ENCODE measurements at places on chromosomes 12 and 14.

DNA sequence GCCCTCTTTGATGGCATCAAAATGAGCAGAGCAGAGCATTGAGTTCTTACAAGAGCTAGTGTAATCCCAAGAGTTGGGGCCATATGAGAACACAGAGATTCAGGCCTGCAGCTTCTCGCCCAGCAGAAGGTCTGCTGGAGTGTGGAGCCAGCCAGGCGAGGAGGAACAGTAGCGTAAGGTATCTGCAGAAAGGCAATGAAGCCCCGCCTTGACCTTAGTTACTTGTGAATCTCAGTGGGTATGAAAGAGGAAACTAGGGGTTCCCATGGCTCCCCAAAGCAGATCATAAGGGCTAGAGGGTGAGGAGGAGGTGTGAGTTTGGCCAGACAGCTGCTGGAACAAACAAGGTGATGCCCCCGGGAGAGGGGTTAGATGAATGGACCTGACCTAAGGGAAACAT, 49.4 kb downstream of the SLC8A3 start:
- no peak for DNase-seq

- no peak for DNase-seq
Observed at GRCh38 chr12:127145241-127145928, 1121.6 kb upstream of the TMEM132C start.

DNA sequence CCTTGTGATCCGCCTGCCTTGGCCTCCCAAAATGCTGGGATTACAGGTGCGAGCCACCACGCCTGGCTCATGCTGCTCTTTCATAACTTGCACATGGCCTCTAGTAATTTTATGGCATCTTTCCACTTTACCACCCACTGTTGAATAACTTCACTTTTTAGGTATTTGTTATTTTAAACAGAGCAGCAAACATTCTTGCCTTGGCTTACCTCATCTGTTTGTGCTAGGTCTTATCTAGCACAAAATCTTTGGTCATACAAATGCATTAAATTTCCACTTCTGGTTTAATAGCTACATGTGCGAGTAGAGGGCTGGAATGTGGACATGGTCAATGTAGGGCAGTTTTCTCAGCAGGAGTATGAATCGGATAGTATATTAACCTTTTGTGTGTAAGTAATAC, 38.8 kb upstream of the ATF7IP start:
- no peak for DNase-seq

GRCh38 chr14:50714450-50715073, 46.5 kb upstream of the SAV1 start:
- peak; percentile 52 for DNase-seq

DNA sequence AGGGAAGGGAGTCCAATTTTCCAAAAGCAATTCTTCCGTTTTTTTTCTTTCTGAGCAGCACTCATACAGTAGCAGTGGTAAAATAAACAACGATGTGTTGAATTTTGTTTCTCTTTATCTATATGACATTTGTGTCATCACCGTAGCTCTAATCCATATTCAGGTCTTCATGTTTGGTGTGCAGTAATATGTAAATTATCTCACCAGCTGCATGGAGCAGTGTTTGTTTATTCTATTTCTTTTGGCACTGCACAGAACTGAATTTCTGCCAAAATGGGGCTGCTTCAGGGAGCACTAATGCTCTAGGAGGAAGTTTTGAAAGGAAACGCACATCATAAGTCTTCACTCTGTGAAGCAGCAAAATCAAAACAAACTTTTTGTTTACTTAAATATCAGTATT, 130.0 kb upstream of the NPAS3 start:
- peak; percentile 22 for DNase-seq

DNA sequence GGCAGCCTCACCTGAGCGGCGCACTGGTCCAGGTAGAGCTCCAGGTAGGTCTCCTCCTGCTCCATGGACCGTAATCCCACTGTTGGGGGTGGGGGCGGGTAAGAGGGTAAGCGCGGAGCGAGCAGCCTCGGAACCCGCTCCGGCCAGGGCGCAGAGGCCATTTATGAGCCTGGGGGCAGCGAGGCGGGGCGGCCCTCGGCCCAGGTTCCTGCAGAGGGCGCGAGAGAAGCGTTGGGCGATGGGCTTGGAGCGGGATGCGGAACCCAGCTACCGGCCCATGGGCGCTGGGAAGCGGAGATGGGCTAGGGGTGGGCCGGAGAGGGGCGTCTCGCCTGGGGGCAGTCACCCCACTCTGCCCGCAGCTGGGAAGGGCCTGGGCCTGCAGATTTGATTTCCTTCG, at the start of gene TBPL2:
Gene TBPL2 (minus strand): TSS at position 232 of the 400 bp plus-strand sequence. CDS start 167 bp downstream, at position 65.
- no peak for DNase-seq

GRCh38 chr14:104187931-104188726, 49.7 kb downstream of the KIF26A start:
- no peak for DNase-seq

- DNase-seq = no peak
Observed at GRCh38 chr12:24361877-24362580, 412.6 kb upstream of the SOX5 start.

- no peak for DNase-seq
Observed at GRCh38 chr14:68274725-68275124, 455.1 kb downstream of the RAD51B start.

DNA sequence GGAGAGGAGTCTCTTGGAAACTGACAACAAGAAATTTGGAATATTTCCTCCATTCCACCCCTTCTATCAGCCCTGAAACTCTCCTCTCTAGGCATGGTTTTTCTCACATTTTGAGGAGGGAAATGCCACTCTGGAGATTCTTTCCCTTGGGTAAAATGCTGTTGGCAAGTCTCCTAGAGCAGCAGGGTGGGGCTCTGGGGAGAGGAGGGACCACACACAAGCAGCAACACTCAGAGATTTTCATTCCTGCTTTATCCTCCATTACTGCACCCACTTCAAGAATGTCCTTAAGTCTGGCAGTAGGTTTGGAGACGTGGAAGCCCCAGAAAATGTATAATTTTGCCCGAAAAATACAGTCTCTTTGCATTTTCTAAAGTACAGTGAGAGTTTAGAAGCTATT, 130.8 kb upstream of the FLRT2 start:
- peak; percentile 16 for DNase-seq

GRCh38 chr12:13154831-13155230, 41.7 kb upstream of the EMP1 start:
- DNase-seq = no peak

DNA sequence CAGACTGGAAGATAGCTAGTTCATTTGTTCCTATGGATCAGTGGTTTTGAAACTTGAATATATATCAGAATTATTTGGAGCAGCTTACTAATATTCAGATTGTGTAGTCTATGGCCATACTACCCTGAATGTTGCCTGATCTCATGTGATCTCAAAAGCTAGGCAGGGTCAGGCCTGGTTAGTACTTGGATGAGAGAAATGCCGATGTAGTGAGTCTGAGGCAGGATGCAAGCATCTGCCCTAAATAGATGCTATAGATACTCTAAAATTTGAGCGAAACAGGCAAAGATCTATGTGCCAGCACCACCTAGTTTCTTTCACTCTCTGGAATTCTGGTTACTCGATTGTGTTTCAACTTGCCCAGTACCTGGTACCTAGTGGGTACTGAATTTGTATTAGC, 40.9 kb downstream of the FRMD6 start:
- no peak for DNase-seq

DNA sequence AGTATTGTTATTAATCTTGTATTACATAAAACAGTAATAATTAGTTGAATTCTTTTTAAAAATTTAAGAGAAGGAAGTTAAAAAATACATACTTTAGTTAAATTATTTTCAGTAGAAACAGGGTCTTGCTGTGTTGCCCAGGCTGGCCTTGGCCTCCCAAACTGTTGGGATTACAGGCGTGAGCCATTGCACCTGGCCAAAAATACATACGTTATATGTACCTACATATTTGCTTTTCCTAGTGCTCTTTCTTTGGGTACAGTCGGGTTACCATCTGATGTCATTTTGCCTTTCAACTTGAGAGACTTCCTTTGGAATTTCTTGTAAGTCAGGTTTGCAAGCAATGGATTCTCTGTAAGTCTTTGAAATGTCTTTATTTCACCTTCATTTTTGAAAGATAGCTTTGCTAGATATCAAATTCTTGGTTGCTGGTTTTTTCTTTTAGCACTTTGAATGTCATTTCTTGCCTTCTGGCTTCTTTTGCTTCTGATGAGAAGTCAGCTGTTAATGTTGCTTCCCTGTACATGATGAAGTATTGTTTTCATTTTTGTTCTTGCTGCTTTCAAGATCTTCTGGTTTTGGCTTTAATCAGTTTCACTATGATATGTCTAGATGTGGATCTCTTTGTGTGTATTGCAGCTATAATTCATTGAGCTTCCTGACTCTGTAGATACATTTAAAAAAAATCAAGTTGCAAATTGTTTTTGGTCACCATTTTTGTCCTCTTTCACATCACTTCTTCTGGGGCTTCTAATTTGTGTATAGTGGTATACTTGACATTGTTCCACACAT, 84.4 kb downstream of the SPATS2 start:
- DNase-seq = no peak

- no peak for DNase-seq
Observed at GRCh38 chr12:3967556-3968160, 94.5 kb upstream of the PARP11 start.

DNA sequence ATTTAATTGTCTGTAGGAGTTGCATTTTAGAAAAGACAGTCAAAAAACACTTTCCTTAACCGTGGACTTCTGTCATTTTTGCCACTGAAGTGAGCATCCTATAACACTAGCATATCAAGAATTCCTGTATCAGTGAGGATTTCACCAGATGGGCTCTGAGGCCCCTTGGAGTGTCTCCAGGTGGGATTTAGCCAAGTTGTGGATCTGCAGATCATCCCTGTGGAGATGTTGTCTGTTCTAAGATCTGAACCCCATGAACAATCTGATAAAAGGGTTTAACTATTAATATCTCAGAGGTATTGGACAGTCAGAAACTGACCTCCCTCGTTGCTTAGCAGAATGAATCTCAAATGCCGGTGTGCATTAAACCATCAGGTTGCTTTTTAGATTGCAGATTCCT, 165.0 kb upstream of the SRRM4 start:
- no peak for DNase-seq

DNA sequence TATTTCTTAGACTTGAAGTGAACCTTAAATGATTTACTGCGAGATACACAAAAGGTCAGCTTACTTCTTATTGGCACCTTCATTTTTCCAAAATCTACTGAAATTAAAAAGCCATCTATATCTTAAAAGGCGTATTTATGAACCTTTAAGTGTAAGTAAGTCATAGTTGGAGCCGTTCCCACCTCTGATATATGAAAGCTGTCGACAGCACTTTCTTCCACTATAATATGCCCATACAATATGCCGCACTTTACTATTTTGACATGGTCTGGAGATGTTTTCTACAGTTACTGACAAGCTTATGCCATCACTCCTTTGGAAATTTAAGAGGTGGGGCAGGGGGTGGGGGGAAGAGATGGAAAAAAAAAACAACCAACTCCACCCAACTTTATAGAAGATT, 155.3 kb downstream of the PHETA1 start:
- no peak for DNase-seq

GRCh38 chr14:20458031-20458789, 3.0 kb downstream of the PIP4P1 start:
- no peak for DNase-seq

GRCh38 chr12:14710632-14711320, 14.4 kb upstream of the GUCY2C start:
- peak; percentile 14 for DNase-seq

DNA sequence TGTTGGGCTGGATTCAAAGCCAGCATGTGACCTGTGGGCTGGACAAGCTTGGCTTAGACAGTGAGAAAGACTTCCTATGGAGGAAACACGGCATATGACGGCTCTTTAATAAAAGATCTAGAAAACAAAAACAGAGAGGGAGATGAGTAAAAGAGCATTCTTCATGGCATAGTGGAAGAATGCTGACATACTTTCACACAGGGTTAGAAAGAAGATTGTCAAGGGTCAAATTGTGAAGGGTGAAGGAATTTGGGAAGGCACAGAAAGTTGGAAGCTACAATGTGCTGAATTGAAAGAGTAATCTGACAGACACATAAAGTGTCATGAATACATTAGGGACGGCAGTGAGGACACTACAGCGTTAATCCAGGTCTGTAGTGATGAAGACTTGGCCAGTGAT, 63.4 kb downstream of the GALNT4 start:
- no peak for DNase-seq

GRCh38 chr12:102484428-102484958, 4.1 kb upstream of the IGF1 start:
- DNase-seq = peak; percentile 59

GRCh38 chr14:73723797-73724661, 9.8 kb upstream of the PNMA1 start:
- peak; percentile 99 for DNase-seq

- no peak for DNase-seq
Observed at GRCh38 chr12:131852551-131853299, 24.5 kb downstream of the MMP17 start.

DNA sequence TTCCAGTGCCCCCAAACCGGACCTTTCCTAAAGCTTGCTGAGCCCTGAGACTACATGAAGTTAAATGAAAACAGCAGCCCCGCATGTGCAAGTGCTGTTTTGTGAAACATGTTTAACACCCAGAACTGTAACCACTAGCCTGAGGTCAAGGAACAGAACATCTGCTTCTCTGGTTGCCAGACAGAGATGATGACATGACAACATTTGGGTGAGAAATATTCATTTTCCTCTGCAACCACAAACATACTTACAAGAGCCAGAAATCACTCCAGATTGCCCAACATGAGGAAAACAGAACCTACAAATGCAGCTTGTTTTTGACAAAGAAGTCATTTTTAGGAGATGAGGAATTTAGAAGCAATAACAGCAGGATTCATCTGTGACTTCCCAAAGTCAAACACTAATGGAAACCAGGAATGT, 110.4 kb downstream of the BCAT1 start:
- peak; percentile 95 for DNase-seq

GRCh38 chr12:102197789-102198188, at the start of gene PMCH:
Gene PMCH (minus strand): TSS chr12:102197833. CDS start chr12:102197770, 63 bp downstream.
- DNase-seq = peak; percentile 78

DNA sequence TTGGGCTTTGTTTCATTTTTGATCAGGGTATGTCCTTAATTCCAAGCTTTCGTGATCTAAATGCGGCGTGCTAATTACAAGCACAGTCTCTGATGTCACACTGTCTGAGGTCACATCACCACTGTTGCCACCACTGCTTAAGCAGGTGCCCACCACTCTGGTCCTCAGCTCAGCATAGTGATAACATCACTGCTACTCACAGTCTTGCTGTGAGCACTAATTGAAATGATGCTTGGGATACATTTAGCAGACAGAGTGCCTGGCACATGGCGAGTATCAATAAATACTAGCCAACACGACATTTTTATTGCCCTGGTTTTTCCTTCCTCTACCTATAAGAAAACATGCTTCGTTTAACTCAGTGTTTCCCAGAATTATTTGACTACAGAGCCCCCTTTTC, 7.9 kb downstream of the RILPL2 start:
- DNase-seq = no peak

DNA sequence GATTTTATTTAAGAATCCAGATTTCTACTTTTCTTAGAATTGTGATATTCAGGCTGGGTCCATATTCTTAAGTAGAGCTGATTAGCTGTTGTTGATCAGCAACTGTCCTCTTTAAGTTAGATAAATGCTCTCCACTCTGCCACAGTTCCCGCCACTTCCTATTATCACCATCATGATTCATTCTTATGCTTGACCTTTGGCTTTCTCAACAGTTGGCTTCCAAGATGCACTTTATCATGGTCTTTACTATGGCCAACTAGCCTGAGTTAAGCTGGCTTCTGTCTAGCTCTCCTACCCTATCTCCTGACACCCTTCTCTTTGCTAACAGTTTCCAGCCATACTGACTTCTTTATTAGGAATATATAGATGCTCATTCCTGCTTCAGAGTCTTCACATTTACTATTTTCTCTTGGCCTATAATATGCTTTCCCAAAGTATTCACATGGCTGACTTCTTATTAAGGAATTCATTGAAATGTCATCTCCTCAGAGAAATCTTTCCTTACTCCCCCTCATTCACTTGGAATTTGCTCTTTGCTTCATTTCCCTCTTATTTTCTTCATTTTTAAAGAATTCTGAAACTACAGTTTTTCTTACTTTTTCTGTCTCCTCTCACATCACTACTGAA, 149.0 kb upstream of the IGF1 start:
- peak; percentile 59 for DNase-seq
